ENCODE measurements at places on chromosomes 5 and 9.

GRCh38 chr5:54620141-54620933 is 102.8 kb downstream of the SNX18 start:
- no peak for DNase-seq

GRCh38 chr5:152514827-152515397 is 109.8 kb upstream of the NMUR2 start:
- no peak for DNase-seq

- no peak for DNase-seq
These were observed 31.0 kb downstream of the MTREX start for GRCh38 chr5:55338810-55339243.

DNA sequence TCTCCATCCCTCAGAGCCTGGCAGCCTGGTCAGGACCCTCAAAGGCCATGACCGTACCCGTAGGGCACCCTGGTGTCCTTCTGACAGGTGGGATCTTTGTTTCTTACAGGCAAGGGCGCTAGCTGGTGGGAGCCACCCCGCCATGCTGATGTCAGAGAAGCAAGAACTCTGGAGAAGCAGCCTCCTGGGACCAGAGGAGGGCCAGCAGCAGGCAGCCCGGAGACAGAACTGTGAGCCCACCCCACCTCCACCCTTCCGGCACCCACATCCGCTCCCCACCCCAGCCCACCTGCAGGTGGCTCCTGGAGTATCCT is 42.2 kb upstream of the IL17B start:
- no peak for DNase-seq

DNA sequence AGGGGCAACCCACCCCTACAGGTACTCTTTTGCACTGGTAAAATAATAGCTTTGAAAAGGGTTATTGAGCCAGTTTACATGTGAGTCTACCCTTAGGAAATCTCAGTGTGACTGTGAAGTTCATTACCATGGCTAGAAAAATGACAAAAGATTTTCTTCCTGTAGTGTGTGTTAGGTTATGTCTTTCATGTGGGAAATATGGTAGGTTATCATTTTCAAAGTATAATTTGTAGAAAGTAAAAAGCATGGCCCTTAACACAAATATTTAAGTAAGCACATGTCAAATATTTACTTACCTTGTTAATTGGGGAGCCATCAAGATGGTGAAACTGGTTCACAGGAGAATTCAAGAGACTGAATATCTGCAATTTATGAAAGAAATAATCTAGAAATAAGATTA is 37.3 kb upstream of the PLPP1 start:
- DNase-seq = no peak

DNA sequence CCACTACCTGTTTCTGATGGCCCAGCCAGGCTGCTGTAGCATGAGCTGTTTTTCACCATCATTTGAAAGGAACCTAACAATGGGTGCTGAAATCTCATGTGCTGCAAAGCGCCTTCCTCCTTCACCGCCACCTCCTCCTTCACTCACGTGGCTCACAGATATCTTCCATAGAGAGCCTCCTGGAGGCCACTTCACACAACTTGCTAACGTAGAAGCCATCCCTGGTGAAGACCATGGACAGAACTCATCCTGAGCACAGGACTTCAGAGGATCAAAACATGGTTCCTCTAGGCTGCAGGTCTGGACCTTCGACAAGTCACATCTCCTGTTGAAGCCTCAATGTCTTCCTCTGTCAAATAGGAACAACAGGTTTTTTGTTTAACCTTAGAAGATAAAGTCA is 155.5 kb upstream of the RAD23B start:
- no peak for DNase-seq

DNA sequence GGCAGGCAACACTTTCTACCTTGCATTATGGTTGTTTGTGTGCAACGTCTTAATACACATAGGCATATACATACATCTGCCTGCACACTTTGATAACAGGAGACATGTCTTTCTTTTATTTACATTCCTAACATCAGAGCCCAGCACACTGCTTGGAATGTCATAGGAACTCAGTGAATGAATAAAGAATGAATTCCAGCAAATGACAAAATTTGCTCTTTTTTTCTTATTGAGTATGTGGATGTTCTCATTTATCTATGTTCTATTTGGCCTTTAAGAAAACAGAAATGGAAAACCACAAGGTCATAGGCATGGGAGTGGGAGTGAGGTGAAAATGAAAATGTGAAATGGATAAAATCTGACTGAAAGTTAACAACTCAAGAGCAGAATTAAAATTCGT is 36.3 kb upstream of the PALM2AKAP2 start:
- no peak for DNase-seq

- DNase-seq = no peak
These were observed 43.2 kb downstream of the RGMB start for GRCh38 chr5:98816582-98817222.

GRCh38 chr5:9409413-9409960 is 136.4 kb downstream of the SEMA5A start:
- no peak for DNase-seq

- no peak for DNase-seq
These were observed 7.3 kb downstream of the COL5A1 start for GRCh38 chr9:134648701-134649530.

DNA sequence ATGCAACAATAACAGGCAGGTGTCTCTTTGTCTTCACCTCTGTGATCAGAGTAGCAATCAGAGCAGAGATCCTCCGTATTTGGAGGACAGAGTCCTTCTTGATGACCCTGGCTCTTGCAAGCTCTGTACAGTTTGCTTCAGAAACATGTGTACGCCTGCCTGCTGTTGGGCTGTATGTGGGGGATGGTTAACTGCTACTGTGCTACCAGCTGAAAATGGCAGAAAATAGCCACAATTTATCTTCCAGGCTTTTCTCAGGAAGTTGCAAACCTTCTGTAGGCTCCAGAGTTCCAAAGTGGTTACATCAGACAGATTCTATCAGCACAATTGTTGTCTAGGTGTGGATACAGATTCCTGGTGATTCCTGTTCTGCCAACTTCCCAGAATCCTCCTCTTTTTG is 35.5 kb downstream of the DDX46 start:
- DNase-seq = no peak

- DNase-seq = no peak
These were observed 3.9 kb downstream of the MAP3K1 start for GRCh38 chr5:56819060-56819881.

- peak; percentile 78 for DNase-seq
These were observed 69.2 kb upstream of the CCDC180 start for GRCh38 chr9:97237951-97238889.

GRCh38 chr5:14009575-14009974 is 65.1 kb upstream of the DNAH5 start:
- DNase-seq = no peak

GRCh38 chr5:128009403-128009802 is 74.2 kb upstream of the SLC12A2 start:
- DNase-seq = no peak

DNA sequence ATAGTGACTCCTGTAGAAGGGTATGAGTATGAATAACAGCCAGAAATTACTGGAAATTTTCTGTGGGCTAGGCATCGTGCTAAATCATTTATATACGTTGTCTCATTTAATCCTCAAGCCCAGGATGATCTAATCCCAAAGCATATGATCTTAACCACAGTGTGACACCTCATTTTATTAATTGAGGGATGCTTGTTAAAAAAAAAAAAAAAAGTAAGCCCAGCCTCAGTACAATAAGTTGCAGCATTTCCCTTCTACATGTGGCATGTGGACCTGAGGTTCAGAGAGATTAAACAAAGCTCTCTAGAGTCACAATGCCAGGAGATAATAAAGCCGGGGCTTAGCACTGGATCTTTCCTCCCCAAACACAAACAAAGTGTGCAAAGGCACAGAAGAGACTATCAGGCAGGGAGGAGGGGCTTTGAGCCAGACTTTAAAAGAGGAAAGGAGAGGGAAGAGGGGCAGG is 49.5 kb downstream of the KLF4 start:
- DNase-seq = no peak

DNA sequence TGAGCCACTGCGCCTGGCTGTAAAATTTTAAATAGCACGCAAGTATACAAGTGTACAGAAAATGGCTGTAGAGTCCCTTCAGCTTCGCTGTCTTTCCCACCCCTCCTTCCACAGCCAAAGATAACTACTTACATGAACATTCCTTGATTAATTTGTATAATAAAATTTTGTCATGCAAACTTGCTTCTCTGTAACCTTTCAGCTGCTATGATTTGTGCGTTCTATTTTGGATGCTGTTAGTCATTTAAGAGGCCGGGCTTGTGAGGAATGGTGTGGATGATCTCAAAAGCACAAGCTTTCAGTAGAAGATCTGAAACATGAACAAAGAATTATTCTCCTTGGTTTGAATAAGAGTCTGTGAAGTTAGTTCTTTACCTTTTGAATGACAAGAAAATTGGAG is 115.0 kb upstream of the TLE1 start:
- DNase-seq = no peak

DNA sequence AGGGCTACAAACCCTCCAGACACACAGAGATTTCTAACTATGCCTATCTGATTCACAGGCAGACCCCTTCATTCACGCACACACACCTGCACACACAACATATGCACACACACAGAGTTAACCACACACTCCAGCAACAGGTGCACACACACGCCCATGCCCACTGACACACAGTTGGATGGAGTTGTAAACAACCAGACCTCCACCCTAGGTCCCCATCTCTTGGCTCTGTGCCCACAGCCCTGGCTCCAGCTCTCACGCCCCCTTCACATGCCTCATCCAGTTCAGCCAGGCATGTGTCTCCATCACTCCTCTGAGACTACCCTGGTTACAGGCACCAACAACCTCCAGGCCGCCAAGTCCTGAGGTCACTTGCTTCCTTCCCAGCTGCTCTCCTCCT is 61.1 kb downstream of the PSD2 start:
- DNase-seq = no peak

DNA sequence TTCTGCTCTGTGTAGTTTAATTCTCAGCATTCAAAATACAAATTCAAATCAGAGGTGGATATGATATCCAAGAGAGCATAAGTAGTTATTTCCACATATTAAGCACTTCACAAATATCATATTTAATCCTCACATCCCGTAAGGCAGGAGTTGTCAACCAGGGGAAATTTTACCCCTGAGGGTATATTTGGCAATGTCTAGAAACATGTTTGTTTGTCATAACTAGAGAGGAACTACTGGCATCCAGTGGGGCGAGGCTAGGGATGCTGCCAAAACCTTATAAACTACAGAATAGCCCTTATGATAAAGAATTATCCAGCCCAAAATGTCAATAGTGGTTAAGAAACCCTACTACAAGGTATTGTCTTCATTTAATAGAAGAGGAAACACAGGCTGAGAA is 619.4 kb downstream of the SLCO4C1 start:
- DNase-seq = no peak

- peak; percentile 26 for DNase-seq
These were observed 151.4 kb upstream of the DAP start for GRCh38 chr5:10912435-10912834.

GRCh38 chr9:119959846-119960545 is 590.8 kb upstream of the BRINP1 start:
- DNase-seq = no peak

DNA sequence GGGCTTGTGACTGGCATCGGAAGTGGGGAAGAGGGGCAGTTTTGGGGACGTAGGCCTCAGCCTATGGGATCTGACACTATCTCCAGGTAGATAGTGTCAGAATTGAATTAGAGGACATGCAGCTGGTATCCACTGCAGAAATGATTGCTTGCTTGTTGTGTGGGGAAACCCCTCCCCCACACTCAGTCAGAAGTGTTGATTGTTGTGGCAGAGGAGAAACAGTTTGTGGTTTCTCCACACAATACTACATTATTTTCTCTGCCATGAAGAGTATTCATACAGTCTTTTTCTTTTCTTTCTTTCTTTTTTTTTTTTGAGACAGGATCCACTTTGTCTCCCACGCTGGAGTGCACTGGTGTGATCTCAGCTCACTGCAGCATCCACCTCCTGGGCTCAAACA is 113.9 kb downstream of the ARRDC3 start:
- DNase-seq = peak; percentile 7

GRCh38 chr9:24090566-24090965 is 264.5 kb upstream of the ELAVL2 start:
- DNase-seq = no peak

- DNase-seq = no peak
These were observed 72.1 kb upstream of the SREK1 start for GRCh38 chr5:66072031-66072430.

DNA sequence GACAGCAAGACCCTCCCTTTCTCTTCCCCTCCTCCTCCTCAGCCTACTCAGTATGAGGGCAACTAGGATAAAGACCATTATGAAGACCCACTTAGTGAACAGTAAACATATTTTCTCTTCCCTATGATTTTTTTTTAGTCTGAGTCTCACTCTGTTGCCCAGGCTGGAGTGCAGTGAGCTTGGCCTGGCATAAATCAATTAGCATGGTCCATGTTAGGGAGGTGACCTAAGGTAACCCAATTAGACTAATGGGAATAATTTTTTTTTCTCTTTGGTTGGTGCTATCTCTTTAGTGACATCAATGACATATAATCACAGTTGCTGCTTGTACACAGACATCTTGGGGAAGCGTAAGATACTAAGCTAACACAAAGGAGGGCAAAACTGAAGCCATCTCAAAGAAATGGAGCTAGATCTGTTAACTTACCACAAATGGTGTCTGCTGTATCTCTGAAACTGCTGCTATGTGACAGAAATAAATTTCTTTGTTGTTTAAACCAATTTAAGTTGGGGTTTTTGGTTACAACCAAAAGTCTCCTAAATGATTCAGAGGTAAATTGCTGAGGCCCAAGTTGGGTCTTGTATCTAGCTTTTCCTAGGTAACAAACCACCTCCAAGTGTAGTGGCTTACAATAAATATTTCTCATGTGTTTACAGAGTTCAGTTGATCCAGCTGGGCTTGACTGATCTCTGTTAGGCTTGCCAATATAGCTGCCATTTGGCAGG is 13.3 kb downstream of the PKD2L2 start:
- DNase-seq = no peak

GRCh38 chr5:166188501-166189325 is 2102.7 kb upstream of the WWC1 start:
- no peak for DNase-seq

GRCh38 chr5:82561797-82562196 is 283.6 kb upstream of the RPS23 start:
- DNase-seq = no peak

DNA sequence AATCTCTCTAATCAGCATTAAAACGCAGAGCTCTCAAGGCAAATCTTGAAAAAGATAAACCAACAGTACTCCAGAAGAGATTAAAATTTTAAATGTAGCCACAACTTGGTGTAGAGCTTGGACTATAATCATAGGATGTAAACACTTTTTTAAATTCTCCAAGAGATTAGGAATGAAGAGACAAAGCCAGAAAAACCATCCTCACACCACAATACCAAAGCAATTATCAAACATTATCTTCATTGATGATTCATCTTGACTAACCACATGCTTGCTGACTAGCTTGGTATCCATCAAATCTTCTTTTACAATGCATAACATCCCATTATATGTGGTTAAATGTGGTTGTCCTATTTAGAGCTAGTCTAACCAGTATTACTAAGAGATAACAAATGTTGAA is 815.1 kb downstream of the TLE1 start:
- DNase-seq = no peak

- DNase-seq = no peak
These were observed 176.6 kb upstream of the MSX2 start for GRCh38 chr5:174547814-174548213.

GRCh38 chr5:165185716-165186115 is 1680.3 kb downstream of the MAT2B start:
- DNase-seq = no peak
